Stimulated activated CD8-positive, alpha-beta memory T cell treated with anti-CD3 and anti-CD28 coated beads, Interleukin-15, amount 100 ng/mL, for 4 hours (primary cell): ENCODE measurements at places on chromosomes 2 and 18.
A peak's percentile ranks its signal among the peaks of the same experiment; 100 is the strongest.

DNA sequence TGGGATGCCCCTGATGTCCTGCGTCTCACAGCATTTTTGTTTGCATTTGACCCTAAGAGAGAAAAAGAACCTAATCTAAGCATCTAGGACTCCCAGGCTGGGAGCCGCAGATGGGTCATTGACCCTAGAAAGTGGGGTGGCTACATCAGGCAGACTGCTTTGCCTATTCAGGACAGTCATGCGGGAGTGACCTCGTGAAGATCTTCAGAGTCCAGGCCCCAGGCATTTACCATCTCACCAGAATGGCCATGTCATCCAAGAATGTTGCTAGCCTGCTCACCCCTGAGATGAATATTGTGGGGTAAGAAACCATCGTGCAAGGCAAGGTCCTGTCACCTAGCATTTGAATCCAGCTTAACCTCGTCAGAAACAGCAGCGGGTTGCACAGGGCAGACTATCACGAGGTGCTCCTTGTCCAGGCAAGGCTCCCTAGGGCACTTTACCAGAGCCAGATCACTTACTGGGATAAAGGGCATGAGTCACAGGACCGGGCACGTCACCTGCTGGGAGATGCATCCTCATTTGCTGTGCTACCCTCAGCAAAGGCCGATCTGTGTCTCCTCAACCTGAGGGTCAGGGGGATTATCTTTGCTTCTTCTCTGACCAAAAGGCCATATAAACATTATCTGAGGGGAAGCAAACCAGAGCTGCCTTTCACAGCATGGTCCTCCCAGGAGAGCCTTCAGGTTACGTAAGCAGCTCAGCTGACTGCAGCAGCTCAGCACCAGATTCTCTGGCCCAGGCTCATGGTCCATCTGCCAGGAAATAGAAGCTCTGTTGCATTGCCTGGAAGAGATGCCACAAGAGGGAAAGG is 162.3 kb downstream of the ACKR3 start:
- no peak for DNase-seq

- no peak for DNase-seq
Observed at GRCh38 chr2:99377879-99378278, 40.7 kb downstream of the EIF5B start.

- DNase-seq, result no peak
Observed at GRCh38 chr2:25419678-25420242, 78.0 kb upstream of the DNMT3A start.

DNA sequence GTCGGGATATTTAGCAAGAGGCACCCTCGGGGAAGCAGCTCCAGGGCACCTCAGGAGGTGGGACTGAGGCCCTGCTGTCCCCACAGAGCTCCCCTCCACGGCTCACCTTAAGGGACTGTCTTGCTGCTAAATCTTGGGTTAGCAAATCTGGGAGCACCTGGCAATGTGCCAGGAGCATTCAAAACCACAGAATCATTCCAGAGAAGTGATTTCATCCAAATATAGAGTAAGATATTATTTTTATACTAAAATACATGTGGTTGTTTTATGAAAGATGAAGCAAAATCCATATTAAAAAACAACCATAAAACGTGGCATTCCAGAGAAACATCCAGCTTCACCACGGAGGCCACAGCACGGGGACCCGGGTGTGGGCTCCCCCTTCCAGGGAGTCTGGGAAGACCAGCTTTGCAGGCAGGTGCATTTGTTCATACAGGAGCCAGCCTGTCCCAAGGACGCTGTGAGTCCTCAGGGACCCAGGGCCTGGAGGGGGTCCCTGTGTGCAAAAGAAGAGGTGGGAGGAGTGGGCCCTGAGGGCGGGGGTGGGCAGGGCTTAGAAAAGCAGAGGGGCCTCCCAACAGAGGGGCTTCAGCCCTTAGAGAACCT is 16.3 kb downstream of the HS1BP3 start:
- no peak for DNase-seq

DNA sequence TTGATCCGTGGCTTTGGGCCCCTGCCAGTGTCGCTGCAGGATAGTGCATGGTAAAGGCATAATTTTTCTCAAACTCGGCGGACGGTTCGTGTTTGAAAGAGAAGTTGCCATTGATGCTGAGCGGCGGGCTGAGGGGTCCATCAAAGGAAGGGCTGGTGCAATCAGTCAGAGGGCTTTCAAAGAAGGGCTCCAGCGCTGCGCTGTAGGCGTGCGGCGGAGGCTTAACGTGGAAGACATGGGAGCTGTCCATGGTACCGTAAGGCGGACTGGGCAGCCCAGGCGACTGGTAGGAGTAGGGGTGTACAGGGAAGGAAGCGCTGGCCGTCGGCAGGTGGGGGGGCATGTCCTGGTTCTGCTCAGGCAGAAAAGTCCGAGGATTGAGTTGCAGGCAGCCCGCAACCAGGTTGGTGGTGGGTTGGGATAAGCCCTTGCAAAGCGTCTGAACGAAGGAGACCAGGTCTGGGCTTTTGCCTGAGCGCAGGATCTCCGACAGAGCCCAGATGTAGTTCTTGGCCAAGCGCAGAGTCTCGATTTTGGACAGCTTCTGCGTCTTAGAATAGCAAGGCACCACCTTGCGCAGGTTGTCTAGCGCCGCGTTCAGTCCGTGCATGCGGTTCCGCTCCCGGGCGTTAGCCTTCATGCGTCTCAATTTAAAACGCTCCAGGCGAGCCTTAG is 2.3 kb downstream of the NEUROD1 start:
- peak; percentile 8 for DNase-seq

DNA sequence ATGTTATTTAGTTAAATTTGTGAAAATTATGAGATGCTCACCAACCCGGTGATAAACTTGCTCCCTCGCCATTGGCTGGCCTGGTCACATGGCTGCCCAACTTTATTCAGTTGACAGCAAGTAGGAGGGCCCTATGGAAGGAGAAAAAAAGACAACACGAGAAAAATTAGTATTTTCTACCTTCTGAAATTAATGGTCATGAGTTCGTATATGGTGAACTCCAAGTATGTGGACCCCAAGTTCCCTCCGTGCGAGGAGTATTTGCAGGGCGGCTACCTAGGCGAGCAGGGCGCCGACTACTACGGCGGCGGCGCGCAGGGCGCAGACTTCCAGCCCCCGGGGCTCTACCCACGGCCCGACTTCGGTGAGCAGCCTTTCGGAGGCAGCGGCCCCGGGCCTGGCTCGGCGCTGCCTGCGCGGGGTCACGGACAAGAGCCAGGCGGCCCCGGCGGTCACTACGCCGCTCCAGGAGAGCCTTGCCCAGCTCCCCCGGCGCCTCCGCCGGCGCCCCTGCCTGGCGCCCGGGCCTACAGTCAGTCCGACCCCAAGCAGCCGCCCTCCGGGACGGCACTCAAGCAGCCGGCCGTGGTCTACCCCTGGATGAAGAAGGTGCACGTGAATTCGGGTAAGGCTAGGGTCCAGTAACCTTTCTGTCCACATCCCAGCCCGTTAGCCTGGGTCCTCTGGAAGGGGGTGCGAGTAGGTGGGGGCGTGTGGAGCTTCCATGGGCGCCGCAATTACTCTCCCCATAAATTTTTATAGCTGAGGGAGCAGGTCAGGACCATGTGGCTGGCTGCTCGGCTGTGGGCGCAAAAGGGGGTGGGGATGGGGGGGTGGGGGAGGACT is at the start of gene HOXD4:
Gene HOXD4, plus strand, starts transcription at position 109 of the 846 bp plus-strand sequence. Its CDS starts 84 bp downstream, at position 193.
- DNase-seq, result no peak

- no peak for DNase-seq
Observed at GRCh38 chr18:65380986-65381385, 369.8 kb upstream of the CDH7 start.

- no peak for DNase-seq
Observed at GRCh38 chr2:119659601-119660342, 19.2 kb upstream of the TMEM177 start.

GRCh38 chr2:180778291-180778690 is 202.1 kb upstream of the UBE2E3 start:
- no peak for DNase-seq

GRCh38 chr2:222136106-222136630 is 162.6 kb downstream of the PAX3 start:
- DNase-seq, result no peak

GRCh38 chr2:21781962-21782361 is 658.2 kb downstream of the TDRD15 start:
- no peak for DNase-seq

DNA sequence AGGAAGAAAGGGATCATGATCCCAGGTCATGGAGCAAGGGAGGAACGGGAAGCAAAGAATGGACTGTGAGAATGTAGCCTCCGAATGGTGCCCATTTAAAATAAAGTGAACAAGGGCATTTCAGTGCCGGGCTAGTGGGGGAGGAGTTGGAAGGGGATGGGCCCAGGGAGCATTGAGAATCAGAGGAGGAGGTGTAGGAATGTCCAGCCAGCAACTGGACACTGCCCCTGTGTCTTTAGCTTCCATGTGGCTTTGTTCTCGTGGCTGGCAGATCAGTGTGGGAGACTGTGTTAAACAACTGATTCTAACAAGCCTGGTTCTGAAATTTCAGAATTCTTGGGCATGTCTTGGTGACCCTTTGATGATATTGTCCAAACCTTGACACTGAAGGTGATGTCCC is 1.4 kb upstream of the RNF103 start:
- DNase-seq, result no peak

DNA sequence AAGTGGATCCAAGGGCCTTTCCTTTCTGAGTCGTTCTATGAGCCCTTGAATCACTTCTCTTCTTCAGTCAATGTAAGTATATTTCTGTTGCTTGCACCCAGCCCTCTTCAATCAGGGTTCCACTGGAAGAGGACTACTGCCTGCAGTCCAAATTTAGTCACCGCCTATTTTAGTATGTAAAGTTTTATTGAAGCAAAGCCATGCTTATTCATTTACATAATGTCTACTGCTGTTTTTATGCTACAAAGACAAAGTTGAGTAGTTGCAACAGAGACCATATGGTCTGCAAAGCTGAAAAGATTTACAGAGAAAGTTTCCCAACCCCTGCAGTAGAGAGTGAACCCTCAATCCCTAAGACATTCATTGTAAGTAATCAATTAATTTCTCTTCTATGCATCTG is 332.5 kb upstream of the TNP1 start:
- no peak for DNase-seq

- DNase-seq, result no peak
Observed at GRCh38 chr2:72963423-72964145, 46.3 kb downstream of the EMX1 start.

DNA sequence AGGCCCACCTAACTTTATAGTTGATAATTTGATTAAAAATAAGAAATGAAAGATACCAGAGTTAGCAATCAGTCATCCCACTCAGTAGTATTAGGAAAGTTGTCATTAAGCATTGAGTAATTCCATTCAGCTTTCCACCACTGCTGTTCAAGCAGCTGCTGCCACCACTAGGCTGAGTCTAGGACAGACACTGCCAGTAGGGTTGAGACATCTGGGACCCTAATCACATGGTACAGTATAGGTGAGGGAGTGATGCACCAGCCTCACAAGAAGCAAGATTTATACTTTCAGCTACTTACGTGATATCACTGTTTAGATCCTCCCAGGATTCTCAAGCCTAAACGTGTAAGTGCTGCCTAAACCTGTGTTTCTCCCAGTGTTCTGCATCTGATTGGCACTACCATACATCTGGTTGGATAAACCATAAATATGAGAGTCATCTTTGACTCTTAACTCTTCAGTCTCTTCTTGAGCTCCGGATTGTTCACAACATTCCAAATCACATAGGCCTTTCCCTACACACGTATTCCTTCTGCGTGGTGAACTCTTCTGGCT is 3.2 kb downstream of the UBXN4 start:
- DNase-seq, result no peak

- no peak for DNase-seq
Observed at GRCh38 chr2:206657087-206657486, 14.8 kb downstream of the FAM237A start.

- DNase-seq, result no peak
Observed at GRCh38 chr2:100744589-100744988, 75.3 kb upstream of the NPAS2 start.

- DNase-seq, result no peak
Observed at GRCh38 chr18:65725251-65726050, 25.4 kb upstream of the CDH7 start.

DNA sequence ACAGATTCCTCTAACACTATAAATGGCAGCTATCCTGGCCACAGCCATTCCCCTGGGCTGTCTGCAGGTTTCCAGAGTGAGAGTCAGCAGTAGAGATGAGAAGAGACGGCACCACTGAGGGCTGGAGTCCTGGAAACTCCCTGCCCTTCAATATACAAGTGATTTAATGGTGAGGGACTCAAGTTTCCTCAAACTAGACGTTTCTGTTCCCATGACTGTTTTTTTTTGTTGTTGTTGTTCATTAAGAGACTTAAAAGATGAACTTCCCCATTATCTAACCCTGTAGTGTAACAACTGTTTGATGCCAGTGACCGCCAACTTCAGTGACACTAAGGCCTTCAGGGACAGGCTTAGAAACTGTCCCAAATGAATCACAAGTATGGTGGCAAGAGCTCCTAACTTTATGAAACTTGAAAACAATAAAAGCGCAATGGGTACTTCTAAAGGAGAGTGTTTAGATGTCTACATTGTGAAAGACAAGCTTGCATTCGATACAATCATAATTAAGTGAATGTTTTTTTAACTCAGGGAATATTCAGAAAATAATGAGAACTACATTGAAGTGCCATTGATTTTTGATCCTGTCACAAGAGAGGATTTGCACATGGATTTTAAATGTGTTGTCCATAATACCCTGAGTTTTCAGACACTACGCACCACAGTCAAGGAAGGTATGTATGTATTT is 34.0 kb downstream of the IL1R2 start:
- no peak for DNase-seq

GRCh38 chr2:73981081-73982001 is 3.4 kb upstream of the TET3 start:
- no peak for DNase-seq

- no peak for DNase-seq
Observed at GRCh38 chr2:215429424-215429823, 6.4 kb downstream of the FN1 start.

DNA sequence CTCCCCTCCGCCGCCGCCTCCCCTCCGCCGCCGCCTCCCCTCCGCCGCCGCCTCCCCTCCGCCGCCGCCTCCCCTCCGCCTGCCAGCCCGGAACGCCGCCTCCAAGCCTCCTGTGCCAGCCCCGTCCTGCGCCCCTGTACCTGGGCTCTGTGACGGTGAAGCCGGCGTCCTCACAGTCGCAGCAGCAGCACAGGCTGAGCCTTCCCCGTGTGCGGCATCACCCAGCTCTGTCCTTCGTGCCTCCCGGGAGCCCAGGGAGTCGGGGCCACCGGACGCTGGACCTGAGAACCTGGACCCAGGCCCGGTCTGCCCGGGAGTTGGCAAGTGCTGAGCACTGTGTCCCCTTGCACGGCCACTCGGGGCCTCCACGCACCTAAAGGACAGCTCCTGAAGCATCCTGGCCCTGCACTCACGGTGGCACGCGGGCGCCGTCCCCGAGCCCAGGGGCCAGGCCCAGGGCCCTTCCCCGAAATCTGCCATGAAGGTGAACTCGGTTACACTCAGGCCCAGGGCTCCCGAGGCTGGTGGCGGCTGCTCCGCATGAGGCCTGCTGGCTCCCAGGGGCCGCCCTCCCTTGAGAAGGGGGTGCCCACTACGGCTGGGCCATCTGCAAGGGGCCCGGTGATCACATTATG is 32.9 kb downstream of the RTP5 start:
- DNase-seq, result no peak
